ENCODE measurements at places on chromosomes 2 and 18.
A peak's percentile ranks its signal among the peaks of the same experiment; 100 is the strongest.

DNA sequence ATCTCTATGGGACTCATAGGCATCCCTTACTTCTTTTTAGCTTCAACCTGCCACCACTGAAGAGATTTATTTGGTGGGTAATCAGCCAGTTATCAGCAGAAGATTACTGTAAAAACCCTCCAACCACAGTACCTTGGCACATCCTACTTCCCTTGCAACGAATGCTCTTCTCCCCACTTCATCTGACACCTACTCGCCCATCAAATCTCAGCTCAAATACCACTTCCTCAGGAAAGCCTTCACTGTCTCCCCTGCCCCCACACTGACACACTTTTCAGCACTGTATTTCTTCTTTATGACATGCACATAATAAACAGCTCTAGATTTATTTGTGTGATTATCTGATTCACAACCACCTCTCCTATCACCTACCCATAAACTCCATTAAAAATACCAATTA lies 3.1 kb downstream of the KDSR start:
- DNase-seq, result peak; percentile 35

DNA sequence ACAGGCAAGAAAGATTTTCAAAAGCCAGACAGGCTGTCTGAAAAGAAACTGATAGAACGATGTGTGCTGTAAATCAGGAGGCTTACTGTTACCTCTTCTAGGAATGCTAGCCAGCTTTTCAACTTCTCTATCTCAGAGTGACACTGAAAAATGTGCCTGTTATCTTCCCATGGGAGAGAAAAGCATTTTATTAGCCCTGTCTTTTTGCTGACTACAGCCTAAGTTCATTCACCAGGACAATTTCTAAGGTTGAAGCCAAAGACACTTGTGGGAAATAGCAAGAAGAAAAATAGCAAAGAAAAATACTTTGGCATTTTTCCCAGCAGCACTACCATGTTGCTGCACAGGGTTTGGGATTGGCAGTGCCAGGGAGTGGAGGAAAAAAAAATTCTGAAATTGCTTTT lies 34.0 kb downstream of the ABCB11 start:
- DNase-seq, result no peak

DNA sequence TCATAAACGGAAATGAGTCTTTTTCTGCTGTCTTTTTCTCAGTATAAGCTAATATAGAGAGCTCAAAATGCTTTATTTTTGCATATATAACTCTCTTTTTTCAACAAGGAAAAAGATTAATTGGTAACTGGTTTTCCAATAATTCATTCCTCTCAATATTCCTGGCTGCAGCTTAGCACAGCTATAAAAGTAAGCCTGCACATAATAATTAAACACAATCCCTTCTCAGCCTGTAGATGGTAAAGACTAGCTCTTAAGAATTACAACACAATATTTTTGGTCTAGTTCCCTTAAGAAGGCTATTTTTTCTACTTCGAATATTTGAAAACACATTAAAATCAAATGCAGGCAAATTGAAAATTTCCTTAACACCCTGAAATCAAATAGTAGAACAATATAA lies 258.0 kb downstream of the DOK6 start:
- no peak for DNase-seq

- DNase-seq, result no peak
Measured at GRCh38 chr18:8695932-8696517, 9.3 kb upstream of the MTCL1 start.

- DNase-seq, result no peak
Measured at GRCh38 chr2:185607945-185608344, 130.7 kb upstream of the FSIP2 start.

- DNase-seq, result no peak
Measured at GRCh38 chr18:40060562-40060961, 1894.5 kb upstream of the PIK3C3 start.

GRCh38 chr2:226151157-226151556 lies 648.5 kb downstream of the IRS1 start:
- no peak for DNase-seq

DNA sequence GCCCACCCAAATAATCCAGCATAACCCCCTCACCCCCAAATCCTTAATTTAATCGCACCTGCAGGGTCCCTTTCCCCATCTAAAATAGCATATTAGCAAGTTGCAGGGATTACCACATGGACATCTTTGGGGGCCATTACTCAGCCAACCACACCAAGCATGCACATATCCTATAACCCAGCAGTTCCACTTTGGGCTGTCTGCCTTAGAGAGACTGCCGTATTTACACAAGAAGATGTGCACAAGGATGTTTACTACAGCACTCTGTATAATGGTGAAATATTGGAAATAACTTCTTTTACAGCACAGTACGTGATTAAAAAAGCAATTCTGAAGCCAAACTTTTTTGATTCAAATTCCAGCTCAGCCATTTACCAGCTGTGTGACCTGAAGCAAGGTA lies 17.3 kb upstream of the LDLRAD4 start:
- no peak for DNase-seq

GRCh38 chr2:6911721-6912120 lies 5.5 kb upstream of the RNF144A start:
- no peak for DNase-seq

GRCh38 chr2:28868611-28869010 lies 1.5 kb downstream of the TRMT61B start:
- DNase-seq, result no peak

GRCh38 chr2:161096336-161096735 lies 63.9 kb upstream of the TANK start:
- DNase-seq, result no peak

GRCh38 chr2:54640834-54641540 lies 82.5 kb upstream of the EML6 start:
- no peak for DNase-seq

DNA sequence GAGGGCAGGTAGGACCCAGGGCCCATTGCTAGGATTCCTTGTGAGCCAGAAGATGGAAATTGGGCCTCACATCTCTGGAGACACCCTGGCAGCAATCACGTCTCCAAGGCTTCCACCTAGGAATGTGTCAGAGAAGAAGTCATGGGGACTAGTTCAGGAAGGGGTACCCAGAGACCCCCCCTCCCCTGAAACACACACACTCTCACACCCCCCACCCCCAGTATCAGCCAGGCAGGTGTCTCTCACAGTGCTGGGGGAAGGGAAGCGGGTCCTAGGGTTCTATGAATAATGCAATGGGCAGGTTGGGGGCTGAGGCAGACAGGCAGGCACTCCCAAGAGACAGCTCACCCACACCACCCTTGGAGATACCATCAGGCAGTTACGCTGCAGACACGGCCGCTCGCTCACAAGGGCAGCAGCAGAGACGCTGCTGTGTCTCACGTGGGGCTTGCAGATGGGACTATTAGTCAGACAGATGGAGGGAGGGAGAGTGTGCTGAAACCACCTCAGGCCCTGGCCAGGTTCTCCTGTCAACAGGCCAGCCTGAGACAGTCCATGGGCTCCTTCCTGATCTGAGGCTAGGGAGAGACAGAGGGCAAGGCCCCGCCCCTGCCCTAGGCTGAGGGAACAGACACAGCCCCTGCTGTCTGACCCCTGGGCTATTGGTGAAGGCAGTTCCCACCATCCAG lies 134.6 kb downstream of the CYP26B1 start:
- DNase-seq, result no peak

DNA sequence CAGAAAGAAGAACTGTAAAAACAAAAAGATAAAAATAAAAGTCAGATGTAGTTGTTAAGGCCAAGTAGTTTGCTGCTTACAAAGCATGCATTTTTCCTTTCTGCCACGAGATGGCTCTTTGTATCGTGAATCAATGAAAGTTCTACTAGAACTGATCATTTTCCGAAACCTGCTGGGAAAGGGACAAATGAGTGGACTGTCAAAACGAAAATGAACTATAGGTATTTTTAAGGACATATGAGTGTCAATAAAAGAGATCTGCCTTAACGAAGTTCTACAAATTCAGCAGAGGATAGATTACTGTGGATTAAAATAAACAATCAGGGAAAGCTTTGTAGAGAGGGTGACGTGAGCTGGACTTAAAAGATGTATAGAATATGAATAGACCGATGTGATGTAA lies 15.0 kb upstream of the ELOA2 start:
- DNase-seq, result peak; percentile 39

DNA sequence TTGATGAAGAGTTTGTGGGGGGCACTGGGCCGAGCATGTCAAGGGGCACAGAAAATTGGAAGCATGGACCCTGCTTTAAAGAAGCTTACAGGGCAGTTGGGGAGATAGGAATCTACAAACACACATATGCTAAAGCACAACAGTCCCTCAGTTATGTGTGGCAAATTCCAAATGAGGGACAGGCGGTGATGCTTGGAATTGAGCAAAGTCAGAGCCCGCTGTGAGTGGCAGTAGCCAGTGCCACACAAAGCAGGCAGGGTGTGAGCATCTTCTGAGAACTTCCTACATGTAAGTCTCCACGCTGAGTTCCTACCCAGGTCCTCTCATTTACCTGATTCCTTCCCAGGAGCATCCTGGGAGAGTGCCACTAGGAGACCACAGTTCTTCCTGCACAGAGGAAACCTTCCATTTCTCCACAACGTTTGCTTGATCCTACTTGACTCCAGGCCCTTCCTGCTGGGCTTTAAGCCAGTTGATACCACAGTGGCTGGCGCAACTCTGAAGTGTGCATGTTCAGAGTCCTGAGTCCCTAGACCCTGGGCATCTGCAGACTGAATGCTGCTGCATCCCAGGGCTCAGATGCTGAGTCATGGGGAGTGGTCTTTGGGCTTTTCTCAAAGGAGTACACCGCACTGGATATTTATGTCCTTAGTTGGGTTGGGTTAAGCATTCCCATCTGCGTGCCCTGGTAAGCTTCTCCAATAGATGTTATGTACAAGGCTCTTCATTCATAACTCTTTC lies 287.3 kb upstream of the REV1 start:
- DNase-seq, result no peak
